ENCODE measurements at places on chromosomes 2 and 18.

GRCh38 chr18:59470561-59471121, 111.6 kb upstream of the LMAN1 start:
- DNase-seq = peak; percentile 91

GRCh38 chr2:12636837-12637581, 79.7 kb upstream of the TRIB2 start:
- DNase-seq = peak; percentile 35

DNA sequence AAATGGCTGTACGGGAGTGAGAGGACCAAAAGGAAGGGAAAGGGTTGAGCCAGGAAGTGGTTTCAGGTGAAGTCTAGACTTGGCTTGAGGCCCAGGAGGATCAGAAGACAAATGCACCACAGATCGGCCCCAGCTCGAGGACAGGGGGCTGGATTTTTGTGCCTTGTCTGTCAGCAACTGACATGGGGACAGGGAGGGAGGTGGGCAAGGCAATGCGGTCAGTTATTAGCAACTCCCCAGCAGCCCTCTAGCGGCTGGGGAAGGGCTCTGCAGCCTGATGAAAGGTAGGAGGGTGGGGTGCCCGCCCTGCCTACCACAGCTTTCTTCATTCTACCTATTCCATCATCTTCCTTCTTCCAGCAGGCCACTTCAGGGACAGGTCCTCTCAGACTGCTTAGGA, 50.0 kb downstream of the CPO start:
- peak; percentile 42 for DNase-seq

- DNase-seq = no peak
Measured at GRCh38 chr2:239056611-239057010, 208.7 kb downstream of the TWIST2 start.

- DNase-seq = no peak
Measured at GRCh38 chr18:48920408-48921038, 30.2 kb downstream of the SMAD7 start.

GRCh38 chr18:22285361-22286140, 116.2 kb downstream of the GATA6 start:
- DNase-seq = peak; percentile 41

- peak; percentile 80 for DNase-seq
Measured at GRCh38 chr18:80247393-80247841, at the start of gene PARD6G. Gene PARD6G, minus strand, starts transcription at chr18:80247514. Its CDS starts 166 bp downstream, at chr18:80247348.

- peak; percentile 95 for DNase-seq
Measured at GRCh38 chr2:200466425-200467418, 43.1 kb downstream of the KCTD18 start.

DNA sequence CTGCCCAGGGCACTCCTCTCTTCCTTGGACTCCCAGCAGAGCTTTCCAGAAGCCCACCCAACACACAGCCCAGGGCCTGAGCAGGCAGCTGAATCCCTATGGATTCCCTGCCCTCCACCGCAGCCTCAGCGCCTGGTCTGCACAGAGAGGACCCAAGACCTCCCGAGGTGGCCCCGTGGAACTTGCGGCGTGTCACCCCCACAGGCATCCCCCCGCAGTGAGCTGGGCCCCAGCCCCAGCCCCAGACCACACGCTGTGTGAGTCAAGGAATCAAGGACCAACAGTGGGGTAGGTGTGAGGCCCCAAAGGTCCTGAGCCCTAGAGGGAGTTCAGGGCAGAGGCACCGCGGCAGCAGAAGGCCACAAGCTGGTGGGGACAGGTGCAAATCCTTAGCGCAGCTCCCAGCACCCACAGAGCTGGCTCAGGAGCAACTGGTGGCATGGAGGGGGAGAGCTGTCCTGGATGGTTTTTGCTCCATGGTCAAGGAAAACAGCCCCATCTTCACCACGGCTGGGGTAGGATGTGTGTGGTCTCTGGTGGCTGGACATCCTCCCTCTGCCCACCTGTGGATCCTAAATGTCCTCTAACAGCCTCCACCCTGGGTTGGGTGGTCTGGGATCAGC, 8.5 kb downstream of the HS6ST1 start:
- DNase-seq = no peak

DNA sequence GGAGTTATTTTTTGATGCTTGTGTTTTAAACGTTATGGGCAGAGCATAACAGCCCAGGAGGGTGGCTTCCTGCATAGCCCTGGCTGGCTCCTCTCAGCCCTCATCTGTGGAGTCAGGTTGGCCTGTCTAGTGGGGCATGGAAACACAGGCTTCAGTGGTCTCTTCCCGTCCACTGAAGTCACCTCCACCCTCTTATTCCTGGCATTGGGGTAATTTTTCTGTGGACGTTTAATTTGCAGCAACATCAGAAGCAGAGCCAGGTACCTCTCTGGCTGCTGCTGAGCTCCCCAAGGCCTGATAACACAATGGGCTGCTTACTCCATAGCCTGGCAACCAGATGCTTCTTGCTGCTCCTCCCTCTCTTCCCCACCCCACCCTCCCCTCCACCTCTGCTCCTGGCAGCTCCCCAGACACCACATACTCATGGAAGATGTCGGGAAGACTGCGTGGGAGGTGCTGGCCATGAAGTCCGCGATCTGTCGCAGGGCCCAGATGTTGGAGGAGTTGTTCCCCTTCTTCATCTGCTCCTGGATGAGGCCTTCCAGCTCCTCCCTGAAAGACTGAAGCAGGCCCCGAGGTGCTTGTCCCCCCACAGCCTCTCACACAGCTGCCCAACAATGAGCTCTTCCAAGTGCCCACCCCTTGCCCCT, 64.0 kb downstream of the ADD2 start:
- peak; percentile 87 for DNase-seq

DNA sequence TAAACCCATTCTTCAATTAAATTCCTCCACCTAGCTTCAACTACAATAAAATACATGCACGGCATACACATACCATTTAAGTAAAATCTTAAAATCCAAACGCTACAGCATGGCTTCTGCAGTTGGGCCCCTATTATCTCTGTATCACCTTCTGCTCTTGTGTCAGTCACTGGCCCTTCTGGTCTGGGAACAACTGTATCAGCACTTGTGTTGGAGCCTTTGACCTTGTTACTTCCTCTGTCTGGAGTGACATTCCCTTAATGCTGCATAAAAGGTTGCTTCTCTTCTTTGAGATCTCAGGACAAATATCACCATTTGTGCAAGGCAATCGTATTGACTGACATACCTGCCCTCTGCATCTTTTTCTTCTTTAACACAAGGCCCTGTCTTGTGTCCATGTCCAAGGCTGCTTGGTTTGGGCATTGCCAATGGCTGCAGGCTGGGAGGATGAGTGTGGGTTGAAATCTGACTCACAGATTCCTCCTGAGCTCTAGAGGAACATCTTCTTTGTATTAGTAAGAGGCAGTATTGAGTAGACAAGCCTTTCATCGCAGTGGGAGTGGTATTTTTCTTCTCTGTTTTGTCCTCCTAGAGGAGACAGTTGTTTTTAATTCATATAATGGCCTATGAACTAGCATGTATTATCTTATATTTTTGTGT, 267.8 kb upstream of the TRIB2 start:
- DNase-seq = no peak

DNA sequence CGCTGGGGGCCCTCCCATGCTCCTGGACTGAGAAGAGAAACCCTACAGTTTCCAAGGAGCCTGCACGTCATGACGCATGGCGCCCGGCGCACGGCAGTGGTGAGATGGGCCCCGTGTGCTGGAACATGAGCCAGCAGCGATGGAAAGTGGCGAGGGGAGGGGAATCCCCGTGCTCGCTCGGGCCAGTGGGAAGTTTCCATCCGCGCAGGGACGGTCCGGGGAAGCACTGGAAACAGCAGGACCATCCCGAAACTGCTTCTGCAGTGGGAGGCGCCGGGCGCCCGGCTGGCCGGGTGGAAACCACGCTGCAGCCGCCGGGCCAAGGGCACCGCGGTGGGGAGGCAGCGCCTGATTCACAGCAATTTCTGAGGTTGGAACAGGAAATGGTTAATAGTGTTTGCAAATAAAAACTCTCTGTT, 4.9 kb upstream of the PDCD1 start:
- peak; percentile 70 for DNase-seq
